ENCODE measurements at places on chromosomes 1 and 21.

- DNase-seq, result no peak
These were observed 383 bp upstream of the PRRX1 start for GRCh38 chr1:170663404-170664092.

GRCh38 chr1:184649451-184649888 is 105.2 kb downstream of the EDEM3 start:
- no peak for DNase-seq

DNA sequence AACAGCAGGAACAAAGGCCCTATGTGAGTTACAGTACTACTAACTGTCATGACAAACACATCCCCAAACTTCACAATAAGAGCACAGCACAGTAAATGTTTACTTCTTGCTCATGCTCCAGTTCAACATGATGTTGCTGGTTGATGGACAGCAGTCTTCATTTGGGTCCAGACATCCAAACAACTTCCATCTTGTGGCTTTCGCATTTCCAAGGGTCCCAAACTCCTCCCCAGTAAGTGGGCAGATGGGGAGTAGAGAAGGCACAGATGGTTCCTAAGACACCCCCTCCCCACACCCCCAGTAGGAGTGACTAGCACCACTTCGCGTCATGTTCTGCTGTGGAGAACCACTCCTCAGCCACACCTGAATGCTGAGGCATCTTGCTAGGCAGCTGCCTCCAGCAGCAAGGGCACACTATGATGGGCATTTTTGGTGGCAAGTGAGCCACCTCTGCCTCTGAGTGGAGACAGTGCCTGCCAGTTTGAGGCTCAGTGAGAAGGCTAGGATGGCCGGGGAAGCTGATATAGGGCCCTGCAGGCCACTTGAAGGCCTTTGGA is 32.7 kb upstream of the CD2 start:
- DNase-seq, result no peak

DNA sequence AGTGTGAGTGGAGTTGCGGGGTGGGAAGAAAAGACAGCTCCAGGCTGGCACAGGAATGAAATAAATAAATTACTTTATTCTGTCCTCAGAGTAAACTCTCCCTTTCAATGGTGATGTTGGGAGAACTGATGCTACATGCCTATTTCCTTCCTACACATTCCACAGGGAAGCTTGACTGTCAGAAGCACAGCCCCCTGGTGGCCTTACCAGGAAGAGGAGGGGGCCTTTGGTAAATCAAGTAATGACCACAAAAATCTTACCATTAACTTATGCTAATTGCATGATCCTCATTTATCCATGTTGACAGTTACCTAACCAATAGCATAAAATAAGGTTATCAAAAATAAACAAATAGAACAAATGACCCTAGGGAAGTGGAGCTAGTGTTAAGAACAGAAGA is 605.0 kb upstream of the PKN2 start:
- no peak for DNase-seq

- DNase-seq, result no peak
These were observed 236.8 kb upstream of the FMN2 start for GRCh38 chr1:239854922-239855321.

DNA sequence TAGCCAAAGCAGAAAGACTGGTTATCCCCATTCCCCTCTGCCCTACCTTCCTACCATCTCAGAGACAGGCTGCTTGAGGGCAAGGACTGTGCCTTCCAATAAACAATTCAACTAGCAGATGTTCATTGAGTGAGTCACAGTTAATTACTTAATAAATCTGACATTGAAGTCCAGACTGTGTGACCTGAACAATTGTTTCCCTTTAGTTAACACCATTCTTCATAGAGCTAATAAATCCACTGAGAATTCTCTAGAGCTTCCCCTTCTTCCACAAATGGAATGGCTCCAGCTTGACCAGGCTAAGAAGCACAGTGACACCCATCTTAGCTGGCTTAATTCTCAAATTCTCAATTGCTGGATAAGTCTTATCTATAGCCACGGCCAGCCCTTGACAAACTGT is 61.9 kb upstream of the GJA5 start:
- DNase-seq, result no peak

DNA sequence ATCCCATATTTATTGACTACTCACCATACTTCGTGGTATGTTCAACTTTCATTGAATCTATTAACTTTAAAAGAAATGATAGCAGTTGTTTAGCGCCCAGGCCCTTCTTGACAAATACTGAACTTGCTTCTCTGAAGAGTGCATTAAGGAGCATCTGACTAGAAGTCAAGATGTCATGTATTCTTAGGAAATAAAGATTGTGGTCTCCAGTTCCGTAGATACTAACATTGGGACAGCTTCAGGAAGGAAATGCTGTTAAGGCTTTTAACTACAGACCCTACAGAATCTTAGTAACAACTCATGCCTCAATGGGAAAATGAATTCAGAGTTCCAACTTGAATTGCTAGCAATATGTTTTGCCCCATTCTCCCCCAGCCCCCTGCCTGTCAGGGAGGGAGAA is 14.8 kb downstream of the LYST start:
- DNase-seq, result no peak

- no peak for DNase-seq
These were observed 5.6 kb downstream of the WRAP73 start for GRCh38 chr1:3644273-3644672.

- DNase-seq, result no peak
These were observed 4.9 kb upstream of the OPRD1 start for GRCh38 chr1:28807046-28807445.

- no peak for DNase-seq
These were observed 22.4 kb upstream of the RCOR3 start for GRCh38 chr1:211236633-211237320.

- DNase-seq, result no peak
These were observed 186.6 kb upstream of the ST6GALNAC5 start for GRCh38 chr1:76680651-76681050.

DNA sequence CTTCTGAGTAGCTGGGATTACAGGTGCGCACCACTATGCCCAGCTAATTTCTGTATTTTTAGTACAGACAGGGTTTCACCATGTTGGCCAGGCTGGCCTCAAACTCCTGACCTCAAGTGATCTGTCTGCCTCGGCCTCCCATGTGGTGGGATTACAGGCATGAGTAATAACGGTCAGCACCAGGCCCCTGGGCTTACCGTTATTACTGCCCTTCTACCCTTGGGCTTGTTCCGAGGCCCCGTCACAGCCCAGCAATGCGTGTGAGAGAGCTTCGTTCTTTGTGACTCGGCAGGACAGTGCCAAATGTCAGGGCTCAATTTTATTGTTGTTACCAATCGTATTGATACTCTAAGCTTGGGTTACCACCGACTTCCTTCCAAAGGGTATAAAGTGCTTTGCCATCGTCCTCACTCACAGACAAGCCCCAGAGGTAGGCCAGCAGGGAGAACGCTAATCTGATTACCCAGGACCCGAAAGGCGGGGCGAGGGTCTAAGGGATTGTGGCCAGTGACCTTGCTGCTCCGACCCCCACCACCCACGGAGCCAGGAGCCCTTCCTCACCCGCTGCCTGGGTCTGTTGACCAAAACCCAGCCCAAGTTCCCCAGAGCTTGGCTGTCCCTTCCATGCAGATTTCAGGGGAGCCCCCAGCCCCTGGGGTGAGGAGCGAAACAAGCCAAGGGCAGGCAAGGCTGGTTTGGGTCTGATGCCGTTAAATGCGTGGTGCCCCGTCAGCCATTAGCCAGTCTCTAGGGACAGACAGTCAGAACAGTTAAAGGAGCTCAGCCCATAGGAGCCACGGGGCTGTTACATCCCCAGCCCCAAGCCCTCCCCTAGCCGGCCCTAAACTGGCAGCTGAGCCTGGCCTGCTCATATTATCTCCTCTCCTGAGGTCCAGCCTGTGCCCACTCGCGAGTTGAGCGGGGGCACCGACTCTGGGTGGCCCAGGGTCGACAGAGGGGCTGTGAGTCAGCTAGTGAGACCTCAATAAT is 54.9 kb upstream of the CASZ1 start:
- DNase-seq, result no peak

- DNase-seq, result no peak
These were observed 42.2 kb downstream of the BTF3L4 start for GRCh38 chr1:52098139-52098871.

GRCh38 chr21:40845441-40845995 is 1.4 kb downstream of the DSCAM start:
- DNase-seq, result no peak

DNA sequence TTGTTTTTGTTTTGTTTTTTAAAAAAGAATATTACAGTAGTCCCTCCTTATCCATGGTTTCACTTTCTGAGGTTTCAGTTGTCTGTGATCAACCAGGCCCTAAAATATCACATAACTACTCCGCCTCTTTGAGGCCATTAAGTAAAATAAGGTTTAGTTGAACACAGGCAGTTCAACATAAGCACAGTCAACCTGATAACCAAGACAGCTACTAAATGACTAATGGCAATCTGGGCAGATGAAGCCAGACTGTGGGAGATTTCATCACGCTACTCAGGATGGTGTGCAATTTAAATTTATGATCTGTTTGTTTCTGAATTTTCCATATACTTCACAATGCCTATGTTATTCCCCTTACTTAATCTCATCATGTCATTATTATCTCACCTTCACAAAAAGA is 30.1 kb downstream of the LDLRAD1 start:
- DNase-seq, result no peak

GRCh38 chr1:70324683-70325082 is 29.8 kb downstream of the ANKRD13C start:
- DNase-seq, result no peak

GRCh38 chr1:186183219-186183618 is 191.8 kb downstream of the TPR start:
- DNase-seq, result no peak

DNA sequence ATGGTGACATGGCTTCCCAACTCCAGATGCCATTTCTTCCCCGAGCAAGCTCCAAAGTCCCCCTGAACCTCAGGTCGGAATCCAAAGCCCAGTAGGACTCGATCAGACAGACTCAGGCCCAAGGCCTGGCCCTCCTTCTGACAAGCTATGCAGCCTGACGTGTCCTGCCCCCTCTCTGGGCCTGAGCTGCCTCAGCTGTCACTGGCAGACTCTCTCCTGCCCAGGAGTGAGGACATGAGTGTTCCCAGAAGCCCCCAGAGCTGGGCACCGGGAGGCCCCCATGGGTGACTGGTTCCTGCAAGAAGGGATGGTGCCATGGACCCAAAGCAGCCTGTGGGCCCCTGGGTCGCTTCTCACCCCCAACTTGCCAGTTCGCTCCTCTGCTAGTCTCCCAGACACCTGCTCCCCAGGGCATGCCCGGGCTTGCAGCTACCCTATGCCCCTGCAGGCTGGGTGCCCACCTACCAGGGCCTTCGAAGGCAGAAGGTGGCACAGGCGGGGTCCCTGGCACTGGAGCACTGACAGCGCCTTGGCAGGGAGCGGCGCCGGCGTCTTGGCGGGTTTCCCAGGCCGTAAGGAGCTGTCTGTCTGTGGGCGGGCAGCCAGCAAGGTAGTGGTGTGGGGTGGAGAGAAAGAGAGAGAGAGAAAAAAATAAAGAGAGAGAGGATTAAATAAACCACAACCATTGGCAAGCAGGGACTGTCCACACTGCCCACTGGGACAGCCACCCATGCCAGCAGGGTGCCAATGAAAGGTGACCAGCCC is 2.3 kb downstream of the EDN2 start:
- no peak for DNase-seq

GRCh38 chr21:46356494-46357334 is 32.8 kb downstream of the PCNT start:
- DNase-seq, result no peak

DNA sequence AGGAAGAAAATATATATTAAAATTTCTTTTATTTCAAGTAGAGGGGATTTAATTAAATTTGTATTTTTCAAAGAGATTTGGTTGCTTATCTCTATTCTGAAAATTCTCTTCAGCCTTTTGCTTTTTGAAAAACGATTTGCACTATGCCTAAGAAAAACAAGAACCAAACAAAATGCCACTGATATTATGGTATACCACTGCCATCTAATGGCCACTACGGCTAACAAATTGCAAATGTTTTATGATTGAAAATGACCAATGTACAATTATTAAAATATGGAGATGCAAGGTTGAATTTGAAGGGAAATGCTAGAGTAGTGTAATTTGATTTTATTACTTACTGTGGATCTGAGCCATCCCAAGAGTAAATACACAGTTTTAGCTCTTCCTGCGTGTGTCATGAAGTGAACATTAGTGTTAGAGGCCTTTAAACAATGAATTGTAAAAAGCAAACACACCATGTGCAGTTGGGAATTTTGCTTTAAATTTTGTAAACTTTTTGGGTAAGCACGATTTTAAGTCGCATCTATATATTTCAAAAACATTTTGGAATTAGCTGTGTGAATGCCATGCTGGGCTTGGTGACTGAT is 137.4 kb upstream of the USP25 start:
- DNase-seq, result peak; percentile 13

DNA sequence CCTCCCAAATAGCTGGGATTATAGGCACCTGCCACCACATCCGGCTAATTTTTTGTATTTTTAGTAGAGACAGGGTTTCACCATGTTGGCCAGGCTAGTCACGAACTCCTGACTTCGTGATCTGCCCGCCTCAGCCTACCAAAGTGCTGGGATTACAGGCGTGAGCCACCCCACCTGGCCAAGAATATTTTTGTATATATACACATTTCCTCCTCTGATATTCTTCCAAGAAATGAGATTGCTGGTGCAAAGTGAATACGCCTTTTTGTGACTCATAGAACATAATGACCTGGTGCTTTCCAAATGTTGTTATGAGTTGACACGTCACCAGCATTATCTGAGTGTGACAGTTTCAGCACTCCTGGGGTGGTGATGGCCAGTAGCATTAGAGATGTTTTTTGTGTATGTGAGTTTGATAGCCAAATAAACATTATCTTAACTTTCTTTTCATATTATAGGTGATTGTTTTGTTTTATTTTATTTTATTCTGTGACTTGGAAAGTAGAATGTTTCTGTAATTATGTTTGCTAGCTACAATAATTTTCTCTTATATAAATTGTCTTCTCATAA is 54.9 kb downstream of the KCNK1 start:
- DNase-seq, result no peak

DNA sequence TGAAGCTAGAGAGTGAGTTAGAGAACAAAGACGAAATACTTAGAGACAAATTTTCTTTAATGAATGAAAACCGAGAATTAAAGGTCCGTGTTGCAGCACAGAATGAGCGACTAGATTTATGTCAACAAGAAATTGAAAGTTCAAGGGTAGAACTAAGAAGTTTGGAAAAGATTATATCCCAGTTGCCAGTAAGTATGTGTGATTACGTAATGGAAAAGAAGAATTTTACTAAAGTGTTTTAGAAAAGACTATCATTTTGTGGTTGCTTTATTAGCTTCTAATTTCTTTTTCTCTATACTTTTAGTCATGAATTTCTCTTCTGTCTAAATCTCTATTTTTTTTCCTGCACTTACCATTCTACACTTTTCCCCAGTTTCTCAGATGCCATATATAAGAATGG is 26.7 kb downstream of the CCDC18 start:
- DNase-seq, result no peak

GRCh38 chr1:54936791-54937190 is 43.6 kb upstream of the TMEM61 start:
- no peak for DNase-seq
